Stimulated activated effector memory CD8-positive, alpha-beta T cell treated with anti-CD3 and anti-CD28 coated beads, Interleukin-12 subunit alpha, Interleukin-12 subunit beta, amount 100 ng/mL, for 72 hours (primary cell): ENCODE measurements at places on chromosomes 3 and 15.

- DNase-seq, result no peak
These were observed 34.1 kb upstream of the NR2C2 start for GRCh38 chr3:14913071-14913925.

GRCh38 chr3:101119535-101119934 is 126.3 kb upstream of the ABI3BP start:
- no peak for DNase-seq

DNA sequence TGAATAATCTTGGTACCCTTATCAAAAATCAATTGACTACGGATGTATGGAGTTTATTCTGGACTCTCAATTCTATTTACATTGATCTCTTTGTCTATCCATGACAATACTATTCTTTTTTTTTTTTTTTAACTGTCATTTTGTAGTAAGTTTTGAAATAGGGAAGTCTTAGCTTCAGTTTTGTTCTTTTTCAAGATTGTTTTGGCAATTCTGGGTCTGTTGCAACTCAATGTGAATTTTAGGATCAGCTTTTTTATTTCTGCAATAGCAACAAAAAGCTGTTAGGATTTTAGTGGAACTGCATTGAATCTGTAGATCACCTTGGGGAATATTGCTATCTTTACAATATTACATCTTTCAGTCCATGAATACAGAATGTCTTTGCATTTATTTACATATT is 21.4 kb downstream of the BTLA start:
- DNase-seq, result no peak

DNA sequence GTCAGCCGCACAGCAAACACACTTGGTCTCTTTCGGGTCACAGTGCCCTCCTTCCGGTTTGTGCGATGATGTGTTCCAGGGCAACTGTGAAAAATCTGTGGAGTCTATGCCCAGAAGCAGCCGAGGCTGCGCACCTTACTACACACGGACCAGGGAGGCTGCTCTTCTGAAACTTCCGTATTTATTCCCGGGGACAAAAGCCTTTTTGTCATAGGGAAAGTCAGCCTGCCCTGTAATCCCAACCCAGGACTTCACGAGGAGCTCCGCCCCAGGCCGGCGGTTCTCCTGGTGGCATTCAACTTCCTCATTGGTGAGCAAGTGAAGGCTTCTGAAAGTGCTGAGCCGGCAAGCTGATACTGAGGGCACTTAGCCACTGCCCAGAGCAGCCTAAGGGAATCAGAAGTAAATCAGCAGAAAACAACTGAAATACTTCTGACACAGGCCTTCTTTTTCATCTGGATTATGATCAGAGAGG is 126.5 kb downstream of the FMN1 start:
- no peak for DNase-seq

DNA sequence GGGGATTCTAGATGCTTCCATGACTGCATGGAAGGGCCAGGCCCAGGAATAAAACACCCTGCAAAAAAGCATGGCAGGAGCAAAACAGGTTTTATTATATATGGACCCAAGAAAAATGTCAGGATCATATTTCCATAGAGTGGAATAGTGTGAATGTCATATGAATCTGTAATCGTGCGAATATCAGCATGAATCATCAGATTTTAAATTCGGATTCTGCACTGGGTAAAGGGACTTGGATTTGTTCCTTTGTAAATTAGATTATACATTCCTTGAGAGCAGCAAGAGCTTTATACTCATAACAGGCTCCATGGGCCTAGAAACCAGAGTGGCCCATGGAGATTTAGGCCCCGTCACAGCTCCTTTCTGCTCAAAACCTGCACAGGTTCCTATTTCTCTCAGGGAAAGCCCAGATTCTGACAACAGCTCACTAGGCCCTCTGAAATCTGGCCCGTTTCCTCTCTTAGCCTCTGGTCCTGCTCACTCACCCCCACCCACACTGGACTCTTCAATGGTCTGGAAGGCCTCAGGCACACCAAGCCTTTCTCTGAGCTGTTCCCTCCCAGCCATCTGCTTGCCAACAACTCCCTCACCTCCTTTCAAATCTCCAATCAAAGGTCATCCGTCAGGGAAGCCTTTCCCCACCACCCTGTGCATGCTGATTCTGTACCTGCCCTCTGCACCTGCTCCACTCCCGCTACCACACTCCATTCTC is 76.0 kb downstream of the FEM1B start:
- no peak for DNase-seq

- DNase-seq, result no peak
These were observed 34.0 kb downstream of the MINDY2 start for GRCh38 chr15:58805095-58805494.

DNA sequence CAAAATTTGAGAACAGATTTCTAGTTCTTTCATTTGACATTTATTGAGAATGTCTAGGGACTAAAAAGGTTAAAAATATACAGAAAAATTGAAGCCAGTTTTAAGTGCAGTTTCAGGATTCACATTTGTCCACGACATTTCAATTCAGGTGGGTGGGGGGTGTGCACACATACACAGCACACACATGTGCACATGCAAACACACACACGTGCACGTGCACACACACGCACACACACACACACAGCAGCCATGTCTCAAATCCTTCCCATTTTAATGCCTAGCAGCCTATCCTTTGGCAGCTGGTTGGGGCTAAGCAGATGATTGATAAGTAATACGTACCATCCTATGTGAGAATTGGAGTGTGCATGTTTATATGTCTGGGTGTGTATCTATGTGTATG is 238.3 kb upstream of the TRIM42 start:
- DNase-seq, result no peak

DNA sequence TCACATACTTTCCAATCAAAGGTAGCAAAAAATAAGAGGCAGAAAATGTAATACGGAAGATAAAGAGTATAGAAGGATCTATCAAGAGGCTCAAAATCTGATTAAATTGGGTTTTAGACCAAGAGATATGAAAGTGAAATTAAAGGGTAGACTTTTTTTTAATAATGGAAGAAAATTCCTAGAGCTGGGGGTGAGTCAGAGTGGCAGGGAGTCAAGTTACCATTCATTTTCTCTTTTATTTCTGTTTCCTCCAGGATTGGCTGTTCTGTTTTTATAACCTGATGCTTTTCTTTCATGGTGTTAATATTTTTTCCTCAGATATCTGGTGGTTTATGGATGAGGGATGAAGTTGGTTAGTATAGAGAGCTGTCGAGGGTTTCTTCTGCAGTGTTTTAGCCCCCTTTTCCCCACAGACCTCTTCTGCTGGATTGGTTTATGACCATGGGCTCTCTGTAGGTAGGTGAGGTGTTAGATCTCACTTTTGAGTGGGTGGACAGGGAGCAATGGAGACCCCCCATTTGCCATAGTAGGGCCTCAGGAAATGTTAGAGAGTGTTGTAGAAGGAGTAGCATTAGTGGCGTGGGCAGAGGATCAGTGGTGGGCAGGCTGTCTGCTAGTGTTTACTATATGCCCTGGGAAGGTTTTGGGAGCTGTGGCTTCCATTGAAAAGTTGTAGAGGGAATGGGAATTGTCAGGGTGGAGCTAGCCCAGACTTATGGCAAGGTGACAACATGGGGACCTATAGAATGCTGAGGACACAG is 201.6 kb upstream of the GOLGA6L4 start:
- DNase-seq, result no peak

- no peak for DNase-seq
These were observed 102.0 kb upstream of the FEZF2 start for GRCh38 chr3:62475306-62475705.

- no peak for DNase-seq
These were observed 4.2 kb upstream of the CHRM5 start for GRCh38 chr15:33963831-33964664.

DNA sequence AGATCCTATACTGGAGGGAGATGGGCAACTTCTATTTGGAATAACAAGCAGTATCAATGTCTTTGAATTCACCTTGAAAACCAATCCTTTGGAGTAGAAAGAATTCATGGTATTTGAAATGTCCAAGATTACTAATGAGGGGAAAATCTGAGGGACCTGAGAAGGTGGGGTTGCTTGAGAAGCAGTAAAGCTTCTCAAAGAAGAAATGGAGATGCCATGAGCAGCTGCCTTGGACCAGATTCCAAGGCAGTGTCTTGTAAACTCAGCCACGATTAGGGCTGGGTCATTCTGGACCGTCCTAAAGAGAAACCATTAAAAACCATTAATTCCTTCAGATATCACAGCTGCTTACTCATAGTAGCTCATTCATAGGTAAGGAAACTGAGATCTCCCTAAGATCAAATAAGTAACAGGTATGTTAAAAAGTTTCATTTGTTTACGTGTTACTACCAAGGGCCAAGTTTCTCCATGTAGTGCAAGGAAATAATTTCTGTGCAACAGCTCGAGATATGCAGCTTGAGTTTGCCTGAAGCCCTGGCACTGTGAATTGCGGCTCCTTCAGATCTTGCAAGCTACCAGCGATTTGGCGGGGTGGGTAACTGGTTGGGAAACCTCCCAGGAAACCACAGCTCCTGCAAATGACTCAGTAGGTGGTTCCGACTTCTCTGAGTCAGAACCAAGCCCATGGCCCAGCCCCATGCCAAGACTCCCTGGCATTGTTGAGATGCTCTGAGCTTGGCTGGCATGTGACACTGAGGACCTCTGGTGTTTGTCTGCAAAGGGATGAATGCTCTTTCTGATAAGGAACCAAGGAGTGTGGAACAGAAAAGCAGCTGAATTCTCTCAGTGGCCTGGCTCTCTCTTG is 296.8 kb downstream of the RORA start:
- DNase-seq, result peak; percentile 73

GRCh38 chr3:157285966-157286365 is 126.0 kb upstream of the CCNL1 start:
- DNase-seq, result no peak

- DNase-seq, result no peak
These were observed 15.1 kb downstream of the RTP4 start for GRCh38 chr3:187383246-187383645.

- DNase-seq, result no peak
These were observed 76.8 kb downstream of the SMAD3 start for GRCh38 chr15:67142092-67142766.

DNA sequence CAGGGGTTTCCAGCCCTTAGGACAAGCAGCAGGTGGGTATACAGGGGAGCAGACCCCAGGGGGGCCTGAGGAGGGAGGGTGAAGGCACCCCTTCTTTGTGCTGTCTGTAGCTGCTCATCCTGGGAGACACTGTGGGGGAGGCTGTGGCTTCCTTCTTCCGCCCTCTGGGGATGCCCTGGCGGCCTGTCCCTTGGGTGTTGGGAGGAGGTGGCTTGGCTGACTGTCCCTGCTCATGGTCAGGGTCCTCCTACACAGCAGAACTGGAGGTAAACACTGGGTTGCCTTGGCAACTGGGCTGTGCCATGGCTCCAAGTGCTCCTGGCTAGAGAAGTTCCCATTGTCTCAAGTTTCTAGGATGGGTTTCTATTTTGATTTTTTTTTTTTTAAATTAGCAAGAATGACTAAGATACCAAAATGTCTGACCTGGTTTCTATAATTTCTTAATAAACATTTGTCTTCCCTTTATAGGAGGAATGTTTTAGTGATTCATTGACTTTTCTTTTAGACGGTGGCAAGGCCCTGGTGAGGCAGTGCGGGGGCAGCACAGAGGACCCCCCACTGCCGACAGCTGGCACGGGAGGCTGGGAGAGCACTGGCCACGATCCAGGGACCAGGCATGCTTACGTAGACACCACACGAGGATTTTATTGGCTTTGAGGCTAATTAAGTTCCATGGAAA is 12.4 kb downstream of the KLF13 start:
- DNase-seq, result no peak

DNA sequence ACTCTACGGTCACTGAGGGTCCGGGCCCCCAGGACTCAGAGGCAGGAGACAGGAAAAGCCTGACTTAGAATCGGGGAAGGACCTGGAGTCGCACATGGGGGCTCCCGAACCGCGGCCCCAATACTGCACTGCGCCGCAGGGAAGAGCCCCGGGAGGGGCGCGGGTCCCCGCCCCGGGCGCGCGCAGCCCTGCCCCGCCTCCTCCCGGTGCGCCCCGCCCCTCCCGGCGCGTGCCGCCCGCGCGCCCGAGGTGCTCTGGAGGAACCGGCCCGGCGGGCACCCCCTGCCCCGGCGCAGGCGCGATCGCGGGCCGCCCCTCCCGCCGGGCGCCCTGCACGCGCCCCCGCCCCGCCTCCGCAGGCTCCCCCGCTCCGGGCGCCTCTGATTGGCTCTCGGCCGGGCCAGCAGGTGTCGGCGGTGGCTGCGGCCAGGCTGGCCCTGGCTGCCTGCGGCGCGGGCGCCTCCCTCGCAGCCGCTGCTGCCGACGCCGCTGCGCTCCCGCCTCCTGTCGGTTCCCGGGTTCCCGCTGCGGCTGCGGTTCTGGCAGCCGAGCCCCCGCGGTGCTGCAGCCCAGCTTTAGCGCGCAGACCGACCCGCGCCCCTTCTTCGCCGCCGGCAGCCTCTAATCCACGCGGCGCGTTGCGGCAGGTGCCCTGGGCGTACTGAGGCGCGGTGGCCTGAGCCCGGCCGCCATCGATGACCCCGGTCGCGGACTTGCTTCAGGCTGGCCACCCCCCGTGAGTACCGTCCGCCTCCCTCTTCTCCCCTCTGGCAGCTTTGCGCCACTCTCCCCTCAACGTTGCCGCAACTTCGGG is at the start of gene MYRIP:
Gene MYRIP (plus strand): TSS at position 429 of the 814 bp plus-strand sequence. CDS start 91,208 bp downstream, outside the sequence.
- no peak for DNase-seq

GRCh38 chr3:194690501-194691372 is 5.1 kb downstream of the FAM43A start:
- DNase-seq, result no peak

- DNase-seq, result no peak
These were observed 212.5 kb downstream of the BCHE start for GRCh38 chr3:165624761-165625160.

DNA sequence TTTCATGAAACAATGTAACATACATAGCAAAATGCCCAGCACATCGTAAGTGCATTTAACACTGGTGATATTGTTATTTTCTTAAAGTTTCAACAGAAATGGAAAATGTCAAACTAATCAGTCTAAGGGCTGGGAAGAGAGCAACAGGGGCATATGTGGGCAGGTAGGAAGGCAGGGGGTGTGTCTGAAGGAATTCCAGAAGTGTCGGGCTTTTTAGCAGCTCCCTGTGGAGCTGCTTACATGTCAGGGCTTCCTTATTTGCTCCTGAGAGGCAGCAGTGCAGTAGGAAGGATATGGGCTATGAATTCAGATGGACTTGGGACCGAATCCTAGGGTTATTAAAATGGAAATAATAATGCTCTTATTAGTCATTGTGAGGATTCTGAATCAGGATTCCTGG is 311.6 kb downstream of the CLSTN2 start:
- DNase-seq, result no peak

GRCh38 chr3:120879411-120879810 is 28.6 kb upstream of the STXBP5L start:
- DNase-seq, result no peak

- no peak for DNase-seq
These were observed 51.7 kb downstream of the FAM174B start for GRCh38 chr15:92603743-92604470.

GRCh38 chr15:65210770-65211481 is at the start of gene CILP:
Gene CILP (minus strand): TSS chr15:65211473. CDS start chr15:65209755, 1,718 bp downstream.
- no peak for DNase-seq

- DNase-seq, result no peak
These were observed 27.1 kb upstream of the CSPG4 start for GRCh38 chr15:75739791-75740190.

- no peak for DNase-seq
These were observed 405.0 kb upstream of the TPM1 start for GRCh38 chr15:62637574-62637897.
